ENCODE measurements at places on chromosomes 7 and 10.

DNA sequence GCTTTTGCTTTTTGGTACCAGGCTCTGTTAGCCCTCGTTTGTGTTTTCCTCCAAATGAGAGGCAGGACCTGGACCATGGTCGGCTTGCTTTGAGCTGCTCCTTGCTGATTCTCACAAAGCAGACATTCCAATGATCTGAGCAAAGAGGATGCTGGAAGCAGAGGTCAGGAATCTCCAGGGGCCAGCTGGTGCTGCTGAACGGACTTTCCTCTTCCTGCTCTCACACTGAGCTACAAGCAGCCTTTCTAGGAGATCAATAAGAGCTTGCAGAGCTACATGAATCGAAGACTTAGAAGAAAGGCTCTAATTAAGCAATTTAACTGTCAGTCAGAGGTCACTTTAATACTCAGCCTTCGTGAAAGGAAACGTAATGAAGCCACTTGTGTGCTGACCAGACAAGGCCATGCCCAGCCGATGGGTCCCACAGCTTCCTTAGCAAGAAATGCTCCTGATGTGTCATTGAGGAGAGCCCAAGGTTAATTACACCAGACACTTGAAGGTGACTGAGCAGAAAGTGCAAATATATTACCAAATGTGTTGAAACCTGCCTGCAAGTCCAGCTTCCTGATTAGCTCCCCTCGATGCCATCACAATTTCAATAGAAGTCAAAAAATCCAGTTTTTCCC lies 151.3 kb upstream of the RSU1 start:
- DNase-seq = peak; percentile 41

- peak; percentile 33 for DNase-seq
Observed at GRCh38 chr10:95832216-95833041, 75.3 kb upstream of the CC2D2B start.

- DNase-seq = no peak
Observed at GRCh38 chr7:1987591-1988532, 244.9 kb downstream of the MAD1L1 start.

DNA sequence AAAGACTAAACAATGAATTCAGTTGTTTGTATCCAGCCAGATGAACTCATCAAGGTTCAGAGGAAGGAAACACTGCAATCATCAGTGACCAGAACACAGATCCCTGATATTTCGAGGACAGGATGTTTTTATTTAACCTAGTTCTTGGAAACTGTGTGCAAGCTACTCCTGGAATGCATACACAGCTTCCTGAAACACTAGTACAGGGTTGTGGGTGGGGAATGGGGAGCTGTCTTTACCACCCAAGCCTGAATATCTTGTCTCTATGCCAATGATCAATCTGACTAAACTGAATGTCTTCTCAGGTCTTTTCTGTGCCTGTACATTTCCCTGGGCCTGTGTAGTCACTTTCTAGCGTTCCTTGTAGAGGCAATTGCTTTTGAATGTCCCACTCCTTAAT lies 374.6 kb downstream of the CALN1 start:
- no peak for DNase-seq

- DNase-seq = no peak
Observed at GRCh38 chr7:13042605-13043236, 355.3 kb downstream of the ARL4A start.

- no peak for DNase-seq
Observed at GRCh38 chr7:71238581-71239295, 106.8 kb downstream of the GALNT17 start.

GRCh38 chr10:71023704-71024283 lies 135.4 kb upstream of the PCBD1 start:
- no peak for DNase-seq

GRCh38 chr10:16976803-16977202 lies 152.8 kb downstream of the CUBN start:
- no peak for DNase-seq

DNA sequence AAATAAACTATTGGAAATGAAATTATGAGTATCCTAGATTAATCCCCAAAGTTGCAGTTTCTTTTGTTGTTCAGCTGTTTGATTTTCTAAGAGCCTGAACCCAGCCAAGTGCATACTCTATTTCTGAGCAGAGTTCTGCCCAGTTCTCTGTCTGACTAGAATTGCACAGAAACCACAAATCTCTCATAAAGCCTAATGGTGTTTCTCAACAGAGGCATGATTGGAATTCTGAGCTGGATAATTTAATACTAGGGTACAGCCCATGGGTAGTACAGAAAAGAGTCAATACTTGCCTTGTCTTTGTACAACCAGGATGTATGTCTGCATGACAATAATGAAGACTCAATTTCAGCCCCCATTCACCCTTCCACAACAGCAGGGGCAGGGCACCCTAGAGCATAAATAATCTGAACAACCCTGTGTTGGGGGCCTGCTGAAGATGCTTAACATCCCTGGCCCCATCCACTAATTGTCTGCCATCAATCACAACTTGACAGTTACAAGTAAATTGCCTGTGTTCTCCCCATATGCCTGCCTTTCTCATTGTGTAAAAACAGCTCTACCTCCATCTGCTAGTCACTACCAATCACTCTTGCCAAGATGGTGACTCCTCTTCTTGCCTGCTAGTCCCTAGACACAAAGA lies 114.4 kb downstream of the NPSR1 start:
- no peak for DNase-seq

DNA sequence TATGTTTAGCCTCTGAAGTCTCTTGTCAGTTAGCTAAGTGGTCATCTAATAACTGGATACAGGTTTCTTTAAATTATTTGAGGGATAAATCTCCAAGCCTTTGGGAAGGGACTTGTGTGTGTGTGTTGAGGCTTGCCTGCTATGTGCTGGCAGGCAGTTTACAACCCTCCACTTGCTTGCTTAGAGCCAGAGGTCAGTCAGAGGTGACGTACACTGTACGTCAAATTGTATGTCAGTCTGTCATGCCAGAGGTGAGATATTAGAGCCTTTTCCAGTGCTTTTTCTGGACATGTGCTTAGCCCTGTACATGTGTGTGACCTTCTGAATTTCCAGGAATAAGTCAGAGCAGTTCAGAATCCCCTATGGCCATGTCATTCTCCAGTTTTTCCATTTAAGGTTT lies 438.9 kb downstream of the SDK1 start:
- DNase-seq = no peak

DNA sequence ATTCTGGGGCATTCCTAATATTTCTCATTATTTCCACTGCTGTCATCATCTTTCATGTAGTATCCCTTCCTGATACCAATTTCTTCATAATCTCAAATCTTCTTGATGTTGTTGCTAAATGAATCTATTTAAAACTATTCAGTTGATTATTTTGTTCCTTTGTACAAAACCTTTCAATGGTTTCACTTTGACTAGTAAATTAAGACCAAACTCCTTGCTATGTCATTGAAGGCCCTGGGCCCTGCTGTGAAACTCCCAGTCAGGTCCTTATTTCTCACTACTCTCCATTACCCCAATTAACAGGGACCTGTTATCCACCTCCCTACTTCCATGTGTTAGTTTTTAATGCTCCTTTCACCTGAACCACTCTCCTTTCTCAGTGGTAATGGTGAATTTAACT lies 97.0 kb downstream of the CTTNBP2 start:
- DNase-seq = no peak

- no peak for DNase-seq
Observed at GRCh38 chr10:118259288-118259906, 82.7 kb downstream of the FAM204A start.

DNA sequence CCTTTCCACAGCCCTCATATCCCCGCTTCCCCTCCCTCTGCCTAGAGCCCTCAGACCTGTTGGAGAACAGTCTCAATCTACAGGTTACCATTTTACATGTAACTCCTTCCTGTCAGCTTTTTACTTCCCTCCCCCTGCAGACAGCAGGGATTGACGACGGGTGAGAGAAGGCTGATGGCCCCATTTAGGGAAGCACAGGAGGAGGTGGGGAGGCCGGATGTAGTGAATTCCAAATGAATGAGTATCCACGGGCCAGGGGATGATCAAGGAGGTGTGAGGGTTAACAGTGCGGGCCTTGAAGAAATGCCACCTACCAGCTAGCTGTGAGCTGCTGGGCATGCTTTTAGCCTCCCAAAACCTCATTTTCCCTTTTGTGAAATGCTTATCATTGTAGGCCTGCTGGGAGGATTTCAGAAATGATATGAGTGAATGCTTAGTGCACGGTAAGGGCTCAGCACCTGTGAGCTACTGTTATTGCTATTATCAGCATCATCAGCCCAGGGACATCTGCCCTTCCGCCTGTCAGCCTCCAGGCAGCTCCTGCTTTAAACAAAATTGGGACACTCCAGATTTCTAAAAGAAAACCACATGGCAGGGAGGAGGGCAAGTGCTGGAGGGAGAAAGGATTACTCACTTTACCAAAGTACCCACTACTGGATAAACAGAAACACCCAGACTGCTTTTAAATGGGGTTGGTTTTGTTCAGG lies 6.5 kb upstream of the NANOS1 start:
- DNase-seq = no peak

- no peak for DNase-seq
Observed at GRCh38 chr7:50662041-50662694, 97.0 kb upstream of the DDC start.

DNA sequence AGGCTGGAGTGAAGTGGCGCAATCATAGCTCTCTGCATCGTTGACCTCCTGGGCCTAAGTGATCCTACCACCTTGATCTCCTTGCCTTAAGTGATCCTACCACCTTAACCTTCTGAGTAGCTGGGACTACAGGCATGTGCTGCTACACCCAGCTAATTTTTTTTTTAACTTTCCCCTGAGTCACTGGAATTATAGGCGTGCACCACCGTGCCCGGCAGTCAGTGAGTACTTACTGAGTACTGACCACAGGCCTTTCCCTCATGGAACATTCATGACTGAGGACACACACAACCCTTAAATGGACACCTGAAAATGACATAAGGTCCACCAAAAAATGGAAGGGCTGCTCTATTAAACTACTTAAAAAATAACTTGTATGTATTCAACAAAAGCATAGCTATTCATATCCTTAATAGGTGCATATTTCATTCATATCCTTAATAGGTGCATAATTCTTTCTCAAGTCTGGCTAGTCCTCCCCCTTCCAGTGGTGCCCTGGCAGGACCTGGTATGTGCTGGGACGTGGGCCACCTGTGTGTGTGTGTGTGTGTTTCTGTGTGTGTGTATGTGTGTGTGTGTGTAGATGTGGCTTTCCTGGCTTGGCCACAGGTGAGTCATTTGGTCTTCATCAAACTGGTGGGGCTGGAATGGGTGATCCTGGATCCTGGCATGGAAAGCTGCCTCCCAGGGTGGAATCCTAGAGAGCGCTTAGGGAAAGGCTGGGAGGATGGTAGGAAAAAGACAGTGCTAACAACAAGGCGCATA lies 3.5 kb downstream of the FAM180A start:
- no peak for DNase-seq

- no peak for DNase-seq
Observed at GRCh38 chr10:77925795-77926565, 575 bp downstream of the DLG5 start.

GRCh38 chr10:83122336-83122735 lies 1017.0 kb upstream of the GHITM start:
- no peak for DNase-seq

DNA sequence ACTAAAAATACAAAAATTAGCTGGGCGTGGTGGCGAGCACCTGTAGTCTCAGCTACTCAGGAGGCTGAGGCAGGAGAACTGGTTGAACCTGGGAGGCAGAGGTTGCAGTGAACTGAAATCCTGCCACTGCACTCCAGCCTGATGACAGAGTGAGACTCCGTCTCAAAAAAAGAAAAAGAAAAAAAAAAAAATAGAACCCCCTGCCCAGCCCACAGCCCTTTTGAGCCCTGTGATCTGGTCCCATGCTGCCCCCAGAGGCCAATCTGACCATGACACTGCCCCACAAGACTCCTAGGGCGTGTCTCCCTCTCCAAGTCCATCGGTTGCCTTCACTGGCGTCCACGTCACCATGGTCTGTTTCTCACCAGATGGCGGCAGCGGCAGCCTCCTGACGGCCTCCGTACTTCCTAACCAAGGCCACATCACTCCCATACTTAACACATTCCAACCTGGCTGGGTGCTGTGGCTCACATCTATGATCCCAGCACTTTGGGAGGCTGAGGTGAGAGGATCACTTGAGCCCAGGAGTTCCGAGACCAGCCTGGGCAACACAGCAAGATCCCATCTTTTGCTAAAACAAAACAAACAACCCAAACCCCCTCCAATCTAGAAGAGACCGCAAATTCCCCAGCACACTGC lies 18.0 kb downstream of the STX1A start:
- DNase-seq = peak; percentile 76

GRCh38 chr7:99244939-99245338 lies 27.7 kb upstream of the MYH16 start:
- no peak for DNase-seq

GRCh38 chr7:24763303-24763901 lies 6.1 kb upstream of the GSDME start:
- no peak for DNase-seq

GRCh38 chr7:15279640-15280039 lies 282.2 kb downstream of the AGMO start:
- DNase-seq = no peak

DNA sequence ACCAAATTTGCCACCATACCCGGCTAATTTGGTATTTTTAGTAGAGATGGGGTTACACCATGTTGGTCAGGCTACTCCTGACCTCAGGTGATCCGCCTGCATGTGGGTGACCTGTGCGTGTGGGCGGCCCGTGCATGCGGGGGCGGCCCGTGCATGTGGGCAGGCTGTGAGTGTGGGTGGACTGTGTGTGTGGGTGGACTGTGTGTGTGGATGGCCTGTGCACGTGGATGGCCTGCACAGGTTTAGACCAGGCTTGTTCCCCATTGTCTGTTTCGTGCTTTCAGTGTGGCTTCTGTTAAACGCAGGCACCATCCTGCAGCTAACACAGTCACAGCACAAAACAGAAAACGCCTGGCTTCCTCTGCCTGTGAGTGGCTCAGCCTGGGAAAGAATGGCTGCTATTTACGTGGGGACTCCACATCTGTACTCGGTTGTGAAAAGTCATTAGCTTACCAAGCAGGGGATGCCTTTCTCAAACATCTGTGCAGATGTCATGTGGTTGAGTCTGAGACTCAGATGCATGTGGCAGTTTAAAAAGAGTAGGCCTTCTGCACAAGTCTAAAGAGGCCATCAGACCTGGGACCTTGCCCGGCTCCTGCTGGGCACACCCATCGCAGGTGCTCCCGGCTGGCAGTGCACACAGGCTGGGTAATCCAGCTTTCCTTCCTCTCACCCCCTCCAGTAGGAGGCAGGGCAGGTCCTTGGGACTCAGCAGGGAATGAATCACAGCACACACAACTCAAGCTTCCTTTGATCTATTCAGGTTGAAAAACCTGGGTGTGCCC lies 91.6 kb downstream of the COBL start:
- DNase-seq = peak; percentile 80

Data from large intestine (tissue), 12 donors.